ENCODE measurements at places on chromosomes 5 and 9. TPM values are rescaled to one million over a fixed set of nuclear protein-coding genes. Genes with fewer than 3 reads are reported as not detected.

Gene CPLANE1
- polyA plus RNA-seq = 34.6 TPM

Gene CKS2
- polyA plus RNA-seq = 69.7 TPM

Gene MLANA
- 0.68 TPM for polyA plus RNA-seq

Gene CDHR2
- 0.40 TPM for polyA plus RNA-seq

Gene PRSS3
- not detected for polyA plus RNA-seq

Gene POLR3G
- polyA plus RNA-seq = 4.4 TPM

Gene IL33
- polyA plus RNA-seq = 184 TPM

Gene ESM1
- 3.9 TPM for polyA plus RNA-seq

Gene DOCK8
- 7.3 TPM for polyA plus RNA-seq

Gene SPATA31D4
- not detected for polyA plus RNA-seq

Gene FBXW2
- polyA plus RNA-seq = 38.6 TPM

Gene CD72
- polyA plus RNA-seq = 3.4 TPM

Gene SPATA31E1
- polyA plus RNA-seq = not detected

Gene PPP1R26
- 31.0 TPM for polyA plus RNA-seq

Gene CSF1R
- polyA plus RNA-seq = 21.7 TPM

Gene GHR
- 21.2 TPM for polyA plus RNA-seq

Gene CER1
- 0.42 TPM for polyA plus RNA-seq

Gene ZNF79
- 5.9 TPM for polyA plus RNA-seq

Gene FIBCD1
- polyA plus RNA-seq = 1.6 TPM

Gene FAM221B
- 0.48 TPM for polyA plus RNA-seq

Gene TTC16
- polyA plus RNA-seq = 0.80 TPM

Gene FGF18
- polyA plus RNA-seq = 7.8 TPM

Gene CDH12
- 2.8 TPM for polyA plus RNA-seq

Gene CNTNAP3
- 1.7 TPM for polyA plus RNA-seq

Gene SPEF2
- 54.1 TPM for polyA plus RNA-seq

Gene RLN2
- 2.3 TPM for polyA plus RNA-seq

Gene PCDHA7
- polyA plus RNA-seq = 0.63 TPM

Measured in right lung (tissue), 10 donors.